Frontal cortex (tissue), 4 donors: ENCODE measurements at places on chromosomes 5 and 9.
A peak's percentile ranks its signal among the peaks of the same experiment; 100 is the strongest.

DNA sequence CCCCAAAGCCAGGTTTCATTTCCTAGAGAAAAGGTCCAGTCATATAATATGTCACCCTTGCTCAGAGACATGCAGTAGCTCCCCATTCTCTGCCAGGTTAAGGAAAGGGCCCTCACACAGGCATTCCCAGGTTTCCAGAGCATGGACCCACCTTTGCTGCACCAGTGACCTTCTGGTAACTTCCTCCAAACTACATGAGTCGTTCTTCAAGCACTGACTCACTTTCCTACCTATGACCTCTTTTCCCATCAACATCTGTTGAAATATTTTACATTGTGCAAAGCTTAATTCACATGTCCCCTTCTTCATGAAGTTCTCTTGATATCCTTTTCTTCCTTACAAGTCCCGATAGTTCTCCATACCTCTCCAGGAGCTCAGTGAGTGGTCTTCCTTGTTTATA is 25.9 kb downstream of the SH3TC2 start:
- no peak for DNase-seq

DNA sequence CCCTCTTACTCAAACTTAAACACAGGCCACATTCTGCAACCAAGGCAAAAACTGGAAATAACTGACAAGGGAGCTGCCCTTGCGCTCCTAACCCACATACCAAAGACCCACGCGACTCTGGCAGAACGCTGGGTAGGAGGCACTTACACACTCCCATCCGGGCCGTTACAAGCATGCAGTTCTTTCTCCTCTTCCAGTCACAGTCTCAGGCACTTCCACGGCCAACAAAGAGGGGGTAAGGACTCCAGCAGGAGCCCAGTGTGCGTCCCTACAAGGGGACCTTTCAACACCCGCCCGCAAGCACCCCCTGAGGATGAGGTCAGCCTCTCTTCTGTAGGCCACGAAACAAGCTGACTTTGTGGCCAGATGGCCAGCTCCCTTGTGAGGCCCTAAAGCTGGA is 57.4 kb downstream of the SERINC5 start:
- DNase-seq = no peak

DNA sequence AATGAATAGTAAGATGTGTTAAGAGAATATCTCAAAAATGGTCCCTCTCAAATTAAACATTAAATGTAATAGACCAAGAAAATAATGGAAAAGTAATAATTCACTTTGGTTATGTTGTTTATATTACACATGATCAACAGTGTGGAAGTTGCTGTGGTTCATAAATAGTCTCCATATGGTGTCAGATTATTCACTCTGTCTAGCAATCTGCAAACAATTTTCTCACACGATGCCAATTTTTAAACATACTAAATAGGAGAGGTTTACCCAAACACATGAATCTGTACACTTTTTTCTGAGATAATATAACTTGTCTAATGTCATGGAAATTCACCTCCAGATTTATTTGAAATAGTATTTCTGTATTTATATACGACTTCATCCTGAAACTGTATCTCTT is 217.4 kb upstream of the FBXL7 start:
- no peak for DNase-seq

GRCh38 chr5:31987985-31988710 is 186.0 kb downstream of the GOLPH3 start:
- no peak for DNase-seq

GRCh38 chr5:111782216-111782615 is 25.2 kb upstream of the NREP start:
- DNase-seq = no peak

- no peak for DNase-seq
Observed at GRCh38 chr9:105296877-105297287, 52.4 kb downstream of the SLC44A1 start.

DNA sequence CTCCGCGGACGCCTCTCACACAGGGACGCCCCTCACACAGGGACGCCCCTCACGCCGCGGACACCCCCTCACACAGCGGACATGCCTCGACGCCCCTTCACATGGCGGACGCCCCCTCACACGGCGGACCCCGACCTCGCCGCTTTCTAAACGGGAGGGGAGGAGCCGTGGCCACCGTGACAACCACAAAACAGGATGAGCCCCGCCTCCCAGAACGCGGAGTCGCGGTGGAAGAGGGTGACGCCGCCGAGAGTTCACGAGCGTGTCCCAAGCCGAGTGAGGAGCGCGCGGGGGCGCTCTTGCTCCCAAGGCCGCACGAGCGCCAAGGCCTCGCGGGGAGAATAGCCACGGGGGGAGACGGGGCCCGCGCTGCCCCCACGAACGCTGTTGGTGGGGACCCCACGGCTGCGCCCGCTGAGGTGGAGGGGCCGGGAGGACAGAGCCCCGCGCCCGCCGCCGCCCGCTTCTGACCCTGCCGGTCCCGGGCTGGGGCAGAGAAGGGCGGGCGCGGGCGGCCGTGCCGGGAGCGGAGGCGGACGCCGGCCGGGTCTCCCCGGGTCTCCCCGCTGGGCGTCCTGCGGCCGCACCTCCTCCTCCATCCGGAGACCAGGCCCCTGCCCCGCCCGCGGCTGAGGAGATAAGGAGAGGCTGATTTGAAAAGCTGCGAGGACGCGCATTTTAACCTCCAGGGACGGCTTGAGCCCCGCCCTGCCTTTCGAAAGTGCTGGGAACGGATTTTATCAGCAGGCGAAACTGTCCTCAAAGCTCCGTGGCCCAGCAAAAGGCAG is 3.9 kb upstream of the NKD2 start:
- peak; percentile 80 for DNase-seq

- no peak for DNase-seq
Observed at GRCh38 chr5:84137541-84137940, 247.1 kb downstream of the EDIL3 start.

- no peak for DNase-seq
Observed at GRCh38 chr5:123154886-123155445, 65.9 kb downstream of the PRDM6 start.

- no peak for DNase-seq
Observed at GRCh38 chr5:119512277-119512676, 60.0 kb downstream of the HSD17B4 start.

DNA sequence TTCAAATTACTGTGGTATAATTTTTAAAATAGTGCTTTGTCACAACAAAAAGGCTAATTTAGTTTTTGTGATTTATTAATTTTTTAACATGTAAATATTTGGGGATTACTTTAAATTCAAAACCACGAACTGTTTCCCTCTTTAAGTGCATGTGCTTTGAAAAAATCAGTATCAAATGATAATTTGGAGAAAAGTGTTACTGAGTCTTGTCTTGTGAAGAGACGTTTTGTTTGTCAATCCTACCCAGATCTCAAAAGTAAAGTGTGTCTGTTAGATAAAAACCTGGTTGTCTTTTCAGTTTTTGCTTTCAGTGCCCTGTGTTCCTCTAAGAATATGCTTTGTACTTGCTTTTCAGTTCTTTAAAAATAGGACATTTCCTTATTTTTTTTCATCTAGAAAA is 7.7 kb downstream of the ZSWIM6 start:
- no peak for DNase-seq

DNA sequence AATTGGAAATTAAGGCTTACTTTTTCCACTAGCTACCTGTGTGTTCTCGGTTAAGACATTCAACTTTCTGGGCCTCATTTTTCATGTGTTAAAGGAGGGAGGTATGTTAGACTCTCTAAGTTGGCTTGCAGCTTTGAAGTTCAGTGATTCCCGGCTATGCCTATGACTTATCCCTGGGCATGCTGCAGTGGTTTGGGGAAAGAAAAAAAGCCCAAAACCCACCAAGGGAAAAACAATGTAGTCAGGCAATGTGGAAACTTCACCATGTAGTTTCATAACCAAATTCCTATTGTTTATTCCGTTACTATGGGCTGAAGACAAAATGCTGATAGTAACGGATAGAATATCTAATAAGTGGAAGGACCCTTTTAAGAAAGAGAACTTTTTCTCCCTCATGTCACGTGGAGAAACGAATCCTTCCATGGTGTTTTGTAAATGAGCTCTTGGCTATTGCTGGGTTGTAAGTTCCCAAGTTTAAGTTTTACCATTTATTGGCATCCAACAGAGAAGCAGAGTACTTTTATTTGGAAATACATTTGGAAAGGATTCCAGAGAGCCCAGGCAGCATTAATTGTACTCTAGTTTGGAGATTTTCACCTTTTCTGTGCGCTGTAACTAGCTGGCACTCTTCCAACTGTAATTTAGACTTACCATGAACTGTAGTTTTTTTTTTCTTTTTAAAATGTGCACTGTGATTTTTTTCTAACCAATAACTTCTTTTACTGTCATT is 84.9 kb upstream of the MPDZ start:
- DNase-seq = no peak

DNA sequence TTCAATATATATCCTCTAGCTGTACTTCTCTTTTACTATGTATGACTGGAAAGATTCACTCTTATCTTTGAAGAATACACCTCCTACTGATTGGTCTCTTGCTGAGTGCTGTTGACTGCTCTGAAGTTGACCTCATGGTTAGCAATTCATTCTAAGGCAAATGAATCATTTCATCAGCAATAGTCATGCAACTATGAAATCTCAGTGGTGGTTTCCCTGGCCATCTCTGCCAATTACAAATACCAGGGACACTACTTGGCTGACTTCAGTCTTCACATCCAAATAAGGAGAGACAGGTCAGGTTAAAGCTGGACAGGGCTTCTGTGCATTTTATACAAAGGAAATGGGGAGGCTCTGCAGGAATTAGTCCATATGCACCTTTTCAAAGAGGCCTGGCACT is 333.5 kb upstream of the ACTBL2 start:
- DNase-seq = no peak

GRCh38 chr5:142654578-142655058 is 31.3 kb downstream of the FGF1 start:
- DNase-seq = no peak

GRCh38 chr5:150038547-150038946 is 38.0 kb downstream of the HMGXB3 start:
- DNase-seq = no peak

- DNase-seq = no peak
Observed at GRCh38 chr5:54313311-54314270, 3.2 kb upstream of the ARL15 start.

GRCh38 chr5:60961685-60962084 is 16.7 kb downstream of the NDUFAF2 start:
- no peak for DNase-seq

DNA sequence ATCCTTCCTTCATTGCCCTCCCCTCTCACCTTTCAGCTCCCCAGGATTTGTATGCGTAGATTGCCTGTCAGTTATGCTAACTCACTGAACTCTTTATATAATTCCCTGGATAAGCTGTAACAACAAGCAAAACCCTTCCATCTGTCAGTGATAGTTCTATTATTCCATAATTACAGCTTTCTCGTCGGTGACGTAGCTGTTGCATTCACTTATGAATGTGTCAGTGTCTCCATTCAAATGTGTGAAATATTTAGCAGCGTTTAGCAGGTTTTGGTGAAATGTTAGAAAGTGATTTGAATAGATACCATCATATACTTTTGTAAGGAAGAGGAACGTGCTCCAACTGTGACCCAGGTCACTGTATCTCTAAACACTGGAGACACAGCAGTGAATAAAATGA is 45.2 kb downstream of the PIP5K1B start:
- DNase-seq = peak; percentile 20

GRCh38 chr5:84213861-84214260 is 170.8 kb downstream of the EDIL3 start:
- no peak for DNase-seq

- no peak for DNase-seq
Observed at GRCh38 chr9:96246267-96246671, 55.7 kb downstream of the HSD17B3 start.

GRCh38 chr5:93381057-93381456 is 200.0 kb downstream of the NR2F1-AS1 start:
- DNase-seq = no peak

DNA sequence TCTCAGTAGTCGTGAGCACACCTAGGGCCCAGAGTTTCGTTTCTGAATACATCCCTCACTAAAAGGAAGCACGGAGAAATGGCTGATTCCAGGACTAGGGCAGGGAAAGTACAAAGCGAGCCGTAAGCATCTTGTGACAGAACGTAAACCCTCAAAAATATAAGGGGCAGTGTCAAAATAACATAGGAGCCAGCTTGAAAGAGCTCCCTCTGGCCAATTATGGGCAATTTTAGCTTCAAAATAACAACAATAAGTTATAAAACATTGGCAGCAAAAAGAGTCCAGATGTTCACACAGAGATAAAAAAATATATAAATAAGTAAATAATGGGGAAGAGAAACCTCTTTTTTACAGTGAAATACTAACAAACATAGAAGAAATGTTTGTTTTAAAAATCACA is 18.5 kb upstream of the GLIS3 start:
- no peak for DNase-seq

DNA sequence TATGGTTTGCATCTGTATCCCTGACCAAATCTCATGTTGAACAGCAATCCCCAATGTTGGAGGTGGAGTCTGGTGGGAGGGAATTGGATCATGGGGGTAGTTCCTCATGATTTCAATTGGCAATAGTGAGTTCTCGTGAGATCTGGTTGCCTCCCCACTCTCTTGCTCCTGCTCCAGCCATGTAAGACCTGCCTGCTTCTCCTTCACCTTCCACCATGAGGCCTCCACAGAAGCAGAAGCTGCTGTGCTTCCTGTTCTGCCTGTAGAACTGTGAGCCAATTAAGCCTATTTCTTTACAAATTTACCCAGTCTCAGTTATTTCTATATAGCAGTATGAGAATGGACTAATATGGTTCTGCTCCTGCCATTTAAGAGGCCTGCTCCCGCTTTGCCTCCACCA is 32.9 kb downstream of the SCAI start:
- no peak for DNase-seq

DNA sequence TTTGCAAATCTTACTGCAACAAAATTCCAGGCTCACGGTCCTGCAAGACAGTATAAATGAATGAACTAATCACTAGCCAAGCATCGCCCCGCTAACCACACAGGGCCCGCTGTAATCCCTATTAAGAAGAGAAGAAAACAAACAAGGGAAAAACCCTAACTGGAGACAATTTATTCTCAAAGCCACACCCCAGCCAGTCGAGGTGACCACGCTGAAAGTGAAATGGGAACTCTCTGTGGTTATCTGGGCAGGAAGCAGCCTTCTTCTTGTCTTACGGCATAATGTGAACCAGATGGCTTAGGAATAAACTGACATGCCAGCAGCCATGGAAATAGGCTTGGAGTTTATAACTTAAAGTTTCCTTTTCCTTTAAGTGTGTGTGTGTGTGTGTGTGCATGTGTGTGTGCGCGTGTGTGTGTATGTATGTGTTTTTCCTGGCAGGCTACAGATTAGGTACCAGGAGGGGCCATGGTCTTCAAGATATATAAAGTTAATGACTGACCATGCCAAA is 120.2 kb downstream of the SEMA6A start:
- no peak for DNase-seq
